ENCODE measurements at places on chromosomes 16 and 17.
A peak's percentile ranks its signal among the peaks of the same experiment; 100 is the strongest.

DNA sequence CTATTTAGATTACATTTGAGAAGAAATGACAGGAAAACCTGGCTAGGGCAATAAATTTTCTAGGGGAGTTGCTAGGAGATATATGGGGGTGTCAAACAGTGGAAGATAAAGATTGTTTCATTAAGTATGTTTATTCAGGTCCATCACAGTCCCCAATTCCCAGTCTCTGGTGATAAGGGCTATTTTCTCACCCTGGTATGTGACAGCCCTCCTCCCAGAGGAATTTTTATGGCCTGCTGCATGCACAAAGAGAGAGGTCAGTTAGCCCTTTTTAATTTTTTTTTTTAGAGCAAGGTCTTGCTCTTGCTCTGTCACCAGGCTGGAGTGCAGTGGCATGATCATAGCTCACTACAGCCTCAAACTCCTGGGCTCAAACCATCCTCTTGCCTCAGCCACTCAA lies 53.6 kb upstream of the ATF7IP2 start:
- DNase-seq = no peak

DNA sequence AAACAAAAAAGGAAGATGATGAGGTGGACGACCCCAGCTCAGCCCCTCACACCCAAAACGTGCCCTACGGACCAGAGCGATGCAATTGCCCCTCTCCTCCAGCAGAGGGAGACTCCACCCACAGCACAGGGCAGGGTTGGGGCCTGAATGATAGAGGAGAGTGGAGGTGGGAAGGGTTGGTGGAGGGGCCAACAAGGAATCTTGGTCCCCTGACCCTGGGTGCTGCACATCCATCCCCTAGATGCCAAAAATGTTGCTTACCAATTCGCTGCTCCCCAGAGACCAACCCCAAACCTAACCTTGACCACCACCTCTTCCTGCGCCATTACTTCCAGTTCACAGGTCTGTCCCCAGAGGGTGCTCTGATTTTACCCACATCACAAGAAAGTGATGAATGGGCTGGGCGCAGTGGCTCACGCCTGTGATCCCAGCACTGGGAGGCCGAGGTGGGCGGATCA lies 12.9 kb downstream of the P2RX5 start:
- peak; percentile 20 for DNase-seq

GRCh38 chr16:4517812-4518680 lies 20.5 kb downstream of the CDIP1 start:
- DNase-seq = no peak

DNA sequence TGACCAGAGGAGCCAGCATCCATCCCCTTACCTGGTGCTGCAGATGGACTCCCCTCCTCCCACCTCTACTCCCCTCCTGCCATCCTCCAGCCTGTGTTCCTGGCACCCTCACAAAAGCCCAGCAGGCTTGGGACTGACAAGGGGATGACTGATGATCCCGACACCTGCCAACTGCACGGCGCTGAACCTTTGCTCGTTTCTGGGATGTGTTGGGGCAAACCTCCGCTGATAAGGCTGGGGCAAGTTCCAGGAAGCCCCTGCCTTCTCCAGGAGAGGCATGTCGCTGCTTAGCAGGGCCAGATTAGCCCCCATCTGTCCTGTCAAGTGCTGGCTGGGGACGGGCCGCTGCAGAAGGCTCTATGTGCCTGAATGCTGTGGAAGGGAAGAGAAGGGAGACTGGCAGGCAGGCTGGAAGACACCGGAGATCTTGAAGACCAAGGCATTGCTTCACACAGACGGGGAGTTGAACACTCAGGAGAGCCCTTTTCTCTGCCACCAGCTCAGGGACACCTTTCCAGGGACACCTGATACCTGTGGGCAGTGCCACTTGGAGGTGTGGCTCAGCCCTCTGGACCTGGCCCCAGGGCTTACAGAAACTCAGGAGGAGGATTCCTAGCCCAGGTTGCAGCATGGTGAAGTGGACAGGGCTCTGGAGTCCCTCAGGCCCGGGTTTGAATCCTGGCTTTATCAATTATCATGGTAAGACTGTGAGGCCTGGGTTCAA lies 973 bp upstream of the KRT15 start:
- no peak for DNase-seq

DNA sequence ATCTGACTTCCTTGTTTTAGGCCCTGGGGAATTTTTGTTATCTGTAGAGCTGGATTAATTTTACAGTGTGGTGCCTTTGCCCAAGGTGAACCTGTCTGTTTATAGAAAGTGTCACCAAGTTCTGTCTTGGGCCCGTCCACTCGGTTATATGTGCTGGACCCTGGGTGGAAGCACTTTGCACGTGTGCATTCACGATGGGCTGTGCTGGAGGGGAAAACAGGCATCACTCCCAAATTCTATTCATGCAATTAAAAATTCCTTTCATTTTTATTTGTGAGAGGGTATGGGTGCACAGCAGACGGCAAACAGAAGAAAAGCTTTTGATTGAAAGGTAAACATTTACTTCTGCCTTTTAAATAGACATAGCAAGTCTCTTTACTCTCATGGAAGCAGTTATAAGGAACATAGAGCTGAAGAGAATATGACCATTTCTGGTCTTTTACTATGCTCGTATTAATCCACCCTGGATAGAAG lies 101.2 kb downstream of the WWOX start:
- no peak for DNase-seq

DNA sequence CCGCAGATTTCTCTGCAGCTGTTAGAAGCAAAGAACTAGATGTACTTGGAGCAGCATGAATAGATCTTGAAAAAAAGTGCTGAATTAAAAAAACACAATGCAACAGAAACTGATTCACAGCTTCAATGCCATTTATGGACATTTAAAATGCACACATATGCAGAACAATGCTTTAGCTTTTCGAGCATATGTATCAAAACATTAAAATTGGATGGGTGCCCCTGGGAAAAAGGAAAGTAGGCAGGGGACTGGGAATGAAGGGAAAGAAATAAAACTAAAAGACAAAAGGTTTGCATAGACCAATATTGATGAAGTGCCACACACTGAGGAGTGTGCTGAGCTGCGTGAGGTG lies 5.0 kb downstream of the KCTD13 start:
- DNase-seq = no peak

DNA sequence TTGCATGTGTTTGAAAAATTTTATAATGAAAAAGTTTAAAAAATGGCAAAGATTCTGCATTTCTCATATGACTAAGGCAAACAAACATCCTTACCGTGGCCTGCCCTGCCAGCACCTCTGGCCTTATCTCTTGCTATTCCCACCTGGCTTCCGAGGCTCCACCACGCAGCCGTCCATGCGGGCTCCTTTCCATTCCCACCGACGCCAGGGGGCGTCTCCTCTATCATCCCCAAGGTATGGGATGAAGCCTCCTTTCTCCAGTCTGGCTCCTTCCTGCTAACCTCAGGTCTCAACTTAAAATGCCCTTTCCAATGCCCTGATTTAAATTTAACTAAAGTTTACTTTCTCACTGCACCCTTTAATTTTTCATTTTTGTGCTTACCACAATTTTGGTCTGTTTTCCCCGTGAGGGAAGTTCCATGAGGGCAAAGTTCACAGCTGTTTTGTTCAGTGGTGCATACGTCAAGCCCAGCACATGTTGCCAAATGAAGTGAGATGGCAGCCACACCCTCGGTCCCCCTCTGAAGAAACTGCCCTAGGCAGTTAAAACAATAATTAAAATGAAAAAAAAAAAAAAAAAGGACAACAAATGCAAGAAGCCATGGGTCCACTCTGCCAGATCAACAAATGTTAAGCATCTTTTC lies 13.3 kb upstream of the SDK2 start:
- no peak for DNase-seq

DNA sequence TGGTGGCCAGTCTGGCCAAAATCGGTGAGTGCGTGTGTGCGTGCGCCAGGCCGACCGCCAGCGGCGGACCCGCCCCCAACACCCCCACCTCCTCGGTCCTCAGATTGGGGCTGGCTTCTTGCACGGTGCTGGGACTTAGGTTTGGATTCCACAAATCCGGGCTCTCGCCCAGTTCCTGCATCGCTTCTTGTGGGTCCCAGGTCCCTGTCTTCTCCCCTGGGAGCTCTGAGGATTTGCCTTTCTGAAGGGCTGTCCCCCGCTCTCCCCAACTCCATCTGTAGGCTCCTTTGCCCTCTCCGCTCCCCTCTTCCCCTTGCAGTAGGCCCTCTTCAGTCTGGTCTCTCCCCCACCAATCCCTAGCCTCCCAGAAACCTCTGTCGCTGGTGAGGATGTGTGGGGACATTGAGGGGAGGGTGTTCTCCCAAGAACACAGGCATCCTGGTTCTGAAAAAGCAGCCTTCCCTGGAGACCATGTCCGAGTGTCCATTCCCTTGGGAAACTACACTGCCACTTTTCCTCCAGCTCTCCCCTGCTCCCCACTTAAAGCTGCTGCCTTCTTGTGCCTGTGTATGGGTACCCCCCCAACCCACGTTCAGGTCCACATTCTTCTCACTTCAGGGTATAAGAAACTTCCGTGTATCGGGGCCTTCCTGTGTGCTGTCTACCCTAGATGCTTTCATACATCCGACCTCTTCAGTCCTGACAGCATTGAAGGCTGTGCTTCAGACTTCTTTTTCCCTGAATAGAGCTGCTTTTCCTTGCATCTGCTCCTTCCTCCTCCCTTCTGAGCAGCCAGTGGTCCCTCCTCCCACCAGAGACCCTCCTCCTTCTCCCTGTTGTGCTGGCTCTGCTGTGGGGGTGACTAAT lies 632 bp downstream of the SLC9A5 start:
- DNase-seq = no peak

DNA sequence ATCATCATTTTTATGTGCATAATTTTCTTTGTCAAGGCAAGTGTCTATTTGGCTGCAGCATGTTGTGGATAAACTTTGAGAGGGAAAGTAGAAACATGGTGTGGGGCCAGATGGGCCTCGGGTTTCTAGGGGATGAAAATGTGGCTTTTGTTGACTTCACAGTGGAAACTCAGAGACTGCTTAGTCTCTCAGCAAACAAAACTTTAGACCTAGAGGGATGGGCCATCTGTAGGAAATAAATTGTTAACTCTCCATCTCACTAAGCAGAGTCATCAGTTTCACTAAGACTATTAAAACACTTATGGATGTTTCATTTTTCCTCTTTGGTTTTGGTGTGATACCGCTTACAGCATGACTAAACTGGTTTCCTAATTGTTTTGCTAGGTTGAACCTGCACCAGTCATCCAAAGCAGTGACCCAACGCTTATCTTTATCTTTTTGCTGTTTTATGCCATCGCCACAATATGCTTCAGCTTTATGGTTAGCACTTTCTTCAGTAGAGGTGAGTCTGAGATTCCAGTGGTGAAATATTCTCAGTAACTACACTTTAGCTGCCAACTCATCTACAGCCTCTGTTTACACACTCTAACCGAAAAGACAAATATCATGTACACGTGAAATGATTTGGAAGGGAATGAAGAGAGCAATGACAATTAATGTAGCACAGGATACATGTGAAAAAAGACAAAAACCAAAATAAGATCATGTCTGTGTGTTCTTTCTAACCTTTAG lies 60.6 kb upstream of the CRYM start:
- no peak for DNase-seq

- no peak for DNase-seq
Measured at GRCh38 chr17:46944931-46945330, 22.0 kb downstream of the GOSR2 start.
